Hair follicular keratinocyte (primary cell): ENCODE measurements at places on chromosomes 2 and 18. TPM values are rescaled to one million over a fixed set of nuclear protein-coding genes. Genes with fewer than 3 reads are reported as not detected.

NRP2 gene
- 37.0 and 37.3 TPM in 2 replicates for total RNA-seq

ALKAL2 gene
- not detected in 2 replicates for total RNA-seq

SATB2 gene
- total RNA-seq: 0.30 and 0.78 TPM in 2 replicates

TUBA4B gene
- not detected in 2 replicates for total RNA-seq

UGT1A10 gene
- total RNA-seq: not detected in 2 replicates

ACAA2 gene
- 15.2 and 21.1 TPM in 2 replicates for total RNA-seq

ARHGAP28 gene
- total RNA-seq: 0.16 and 0.99 TPM in 2 replicates

PDCL3 gene
- 11.0 and 20.2 TPM in 2 replicates for total RNA-seq

HOXD11 gene
- total RNA-seq: not detected in 2 replicates

IAH1 gene
- total RNA-seq: 79.5 and 84.0 TPM in 2 replicates

NOL4 gene
- 1.9 TPM in 1 of 2 replicates, not detected in the other for total RNA-seq

SLC14A1 gene
- not detected in 2 replicates for total RNA-seq

HMSD gene
- total RNA-seq: 1.4 TPM in 1 of 2 replicates, not detected in the other

TACR1 gene
- not detected in 2 replicates for total RNA-seq

VIT gene
- 0.27 TPM in 1 of 2 replicates, not detected in the other for total RNA-seq

MC4R gene
- total RNA-seq: not detected in 2 replicates

PRSS56 gene
- total RNA-seq: not detected in 2 replicates

THSD7B gene
- not detected in 2 replicates for total RNA-seq

MAP3K2 gene
- 17.7 and 22.3 TPM in 2 replicates for total RNA-seq

ALS2 gene
- 14.0 and 21.0 TPM in 2 replicates for total RNA-seq

RESP18 gene
- total RNA-seq: not detected in 2 replicates

ASB18 gene
- not detected in 2 replicates for total RNA-seq

IRS1 gene
- 20.7 and 22.4 TPM in 2 replicates for total RNA-seq

CYP20A1 gene
- total RNA-seq: 8.6 and 14.4 TPM in 2 replicates

SEPTIN10 gene
- 61.2 and 71.6 TPM in 2 replicates for total RNA-seq

TPGS2 gene
- 195 and 247 TPM in 2 replicates for total RNA-seq

TP53I3 gene
- 40.8 and 43.4 TPM in 2 replicates for total RNA-seq
